ENCODE measurements at places on chromosomes 3 and 15.

DNA sequence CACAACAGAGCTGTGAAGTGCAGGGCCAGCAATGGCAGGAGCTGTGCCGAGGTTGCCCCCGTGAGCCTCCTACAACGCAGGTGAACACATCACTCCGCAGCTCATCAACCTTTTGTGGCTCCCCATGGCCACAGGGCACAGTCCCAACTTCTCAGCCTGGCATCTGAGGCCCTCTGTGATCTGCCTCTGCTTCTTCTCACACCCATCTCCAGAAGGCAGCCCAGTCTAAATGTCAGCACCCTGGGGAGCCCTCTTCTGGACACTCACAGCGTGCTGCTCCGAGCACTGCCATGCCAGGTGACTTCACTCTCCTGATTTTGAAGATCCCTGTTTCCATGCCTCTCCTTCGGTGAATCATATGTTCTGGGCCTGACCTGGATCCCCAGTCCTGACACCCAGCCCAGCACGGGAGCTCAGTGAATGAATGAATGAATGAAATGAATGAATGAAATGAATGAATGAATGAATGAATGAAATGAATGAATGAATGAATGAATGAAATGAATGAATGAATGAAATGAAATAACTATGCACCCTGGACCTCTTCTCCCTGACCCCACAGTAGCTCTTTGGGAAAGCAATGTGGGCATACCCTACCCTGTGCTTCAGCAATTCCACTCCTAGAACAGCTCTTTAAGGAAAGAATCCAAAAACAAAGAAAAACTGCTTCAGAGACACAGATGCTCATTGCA lies 17.9 kb upstream of the SKIC8 start:
- no peak for DNase-seq

GRCh38 chr15:67242708-67243111 lies 11.8 kb downstream of the AAGAB start:
- DNase-seq: no peak

DNA sequence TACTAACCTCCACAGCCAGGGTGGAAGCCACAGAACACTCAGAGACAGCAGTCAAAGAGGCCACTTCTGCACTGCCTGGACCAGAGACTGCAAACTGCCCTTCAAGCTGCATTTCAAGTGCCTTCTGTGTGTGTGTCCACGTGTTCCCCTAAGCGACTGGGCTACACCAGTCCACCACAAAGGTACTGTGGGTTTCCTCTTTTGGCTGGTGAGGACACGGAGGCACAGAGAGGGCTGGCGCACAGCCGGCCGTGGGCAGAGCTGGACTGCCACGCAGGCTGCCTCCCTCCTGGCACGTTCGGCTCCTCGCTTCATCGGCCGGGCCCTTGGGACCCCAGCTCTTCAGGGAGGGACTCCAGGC lies 60.9 kb downstream of the MGLL start:
- DNase-seq: no peak

DNA sequence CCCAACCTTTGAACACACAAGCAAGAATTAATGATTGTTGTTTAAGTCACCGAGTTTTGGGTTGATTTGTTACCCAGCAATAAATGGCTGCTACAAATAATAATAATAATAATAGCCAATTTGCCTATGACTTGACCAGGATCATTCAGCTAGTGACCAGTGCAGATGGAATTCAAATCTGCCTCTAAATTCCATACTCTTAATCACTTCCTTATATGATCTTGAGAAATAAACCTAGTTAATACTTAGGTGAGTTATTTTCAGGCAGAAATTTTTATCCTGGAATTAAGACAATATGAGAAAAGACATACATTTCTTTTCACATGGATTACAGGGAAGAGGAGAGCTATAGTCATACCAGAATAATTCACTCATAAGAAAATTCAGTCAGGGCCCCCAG lies 116.0 kb upstream of the GALNT15 start:
- no peak for DNase-seq

DNA sequence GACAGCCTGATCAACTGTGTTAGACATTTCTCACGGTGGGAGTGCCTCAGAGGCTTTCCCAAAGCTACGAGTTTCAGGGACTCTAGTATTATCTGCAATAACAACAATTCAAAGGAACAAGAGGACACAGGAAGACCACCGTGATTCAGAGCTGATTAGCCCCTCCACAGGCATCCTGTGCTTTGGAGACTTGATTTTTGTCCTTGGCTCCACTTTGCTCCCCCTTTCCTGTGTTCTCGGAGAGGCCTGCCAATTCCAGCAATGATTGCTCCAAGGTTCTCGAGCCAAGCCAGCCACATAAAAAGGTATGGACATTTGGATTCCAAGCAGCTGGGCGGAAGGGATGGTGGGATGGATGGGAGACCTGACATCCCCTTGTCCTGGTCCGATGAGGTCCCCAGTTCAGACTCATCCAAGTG lies 14.3 kb downstream of the EHD4 start:
- DNase-seq: no peak

GRCh38 chr15:79930516-79930915 lies 33.7 kb upstream of the MTHFS start:
- no peak for DNase-seq

DNA sequence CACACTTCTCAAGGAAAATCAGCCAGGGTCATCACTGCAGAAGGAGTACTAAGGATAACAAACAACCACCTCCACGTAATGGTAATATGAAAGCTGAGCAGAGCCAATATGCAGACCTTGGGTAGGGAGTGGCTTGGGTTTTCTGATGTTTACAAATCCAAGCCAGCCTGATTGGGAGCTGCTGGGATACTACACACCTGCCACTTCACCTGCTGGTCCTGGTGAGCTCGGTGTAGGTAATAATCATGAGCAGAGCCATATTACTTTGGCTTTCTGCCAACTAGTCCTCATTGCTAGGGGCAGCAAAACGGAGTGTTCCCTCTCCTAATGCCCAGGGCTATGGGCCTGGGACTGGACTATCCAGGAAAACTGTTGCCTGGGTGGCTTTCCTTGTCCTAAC lies 433.5 kb upstream of the PPP2R3A start:
- no peak for DNase-seq

DNA sequence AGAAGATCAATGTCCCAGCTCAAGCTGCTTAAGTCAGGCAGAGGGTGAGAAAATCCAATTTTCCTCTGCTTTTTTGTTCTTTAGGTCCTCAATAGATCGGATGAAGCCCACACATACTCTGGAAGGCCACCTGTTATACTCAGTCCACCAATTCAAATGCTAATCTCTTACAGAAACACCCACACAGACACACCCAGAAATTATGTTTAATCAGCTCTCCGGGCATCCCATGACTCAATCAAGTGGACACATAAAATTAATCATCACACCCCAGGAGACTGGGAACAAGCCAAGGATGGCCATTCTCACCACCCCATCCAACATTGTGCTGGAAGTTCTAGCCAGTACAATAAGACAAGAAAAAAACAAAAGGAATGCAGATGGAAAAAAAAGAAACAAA lies 67.8 kb upstream of the SLC24A5 start:
- no peak for DNase-seq

GRCh38 chr3:188486952-188487351 lies 333.0 kb downstream of the LPP start:
- no peak for DNase-seq

DNA sequence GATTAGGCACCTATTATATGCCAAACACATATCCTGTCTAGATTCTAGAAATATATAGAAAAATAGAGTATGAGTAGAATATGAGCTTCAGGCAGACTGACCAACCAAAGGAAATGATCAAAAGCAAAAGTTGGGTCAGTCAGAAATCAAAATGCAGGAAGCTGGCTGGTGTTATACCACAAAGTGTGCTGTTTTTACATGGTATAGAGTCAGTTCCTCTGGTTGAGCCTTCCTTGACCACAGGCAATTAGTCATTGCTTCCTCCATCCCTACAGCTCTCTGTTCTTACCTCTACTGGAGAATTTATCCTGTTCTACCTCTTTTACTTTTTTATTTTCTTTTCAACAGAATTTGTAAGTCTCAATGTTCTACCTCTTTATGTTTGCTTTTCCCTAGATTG lies 149.8 kb downstream of the TMCO5A start:
- DNase-seq: no peak

DNA sequence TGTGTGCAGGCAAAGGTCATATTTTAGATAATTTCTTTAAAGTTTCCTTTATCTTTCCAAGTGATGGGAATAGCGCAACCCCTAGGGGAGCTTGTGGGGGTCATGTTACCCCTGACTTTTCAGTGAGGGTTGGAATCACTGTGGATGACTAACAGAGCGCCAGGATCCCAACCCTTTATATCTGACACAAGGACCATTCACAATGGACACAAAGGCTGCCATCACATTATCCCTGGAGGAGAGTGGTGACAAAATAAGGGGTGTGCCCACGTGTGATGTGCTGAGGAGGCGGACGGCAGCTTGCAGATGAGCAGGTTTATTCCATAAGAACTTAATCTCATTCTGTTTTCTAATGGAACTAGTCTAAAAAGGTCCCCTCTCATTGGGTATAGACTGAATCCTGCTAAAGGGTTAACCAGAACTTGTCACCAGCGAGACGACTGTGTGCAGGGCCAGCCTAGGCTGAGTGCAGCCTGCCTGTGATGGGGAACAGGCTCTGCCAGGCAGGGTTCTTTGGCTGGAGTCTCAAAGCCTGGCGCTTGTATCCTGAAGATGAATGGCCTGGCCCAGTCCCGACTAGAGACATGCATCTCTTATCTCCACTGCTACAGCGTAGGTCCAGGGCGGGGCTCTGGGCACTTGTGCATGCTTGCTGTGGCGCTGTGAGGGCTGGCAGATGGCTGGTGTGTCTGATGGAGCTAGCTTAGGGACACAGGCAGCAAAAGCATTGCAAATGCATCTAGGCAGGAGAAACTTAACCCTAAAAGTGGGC lies 50.2 kb downstream of the CHDH start:
- no peak for DNase-seq

DNA sequence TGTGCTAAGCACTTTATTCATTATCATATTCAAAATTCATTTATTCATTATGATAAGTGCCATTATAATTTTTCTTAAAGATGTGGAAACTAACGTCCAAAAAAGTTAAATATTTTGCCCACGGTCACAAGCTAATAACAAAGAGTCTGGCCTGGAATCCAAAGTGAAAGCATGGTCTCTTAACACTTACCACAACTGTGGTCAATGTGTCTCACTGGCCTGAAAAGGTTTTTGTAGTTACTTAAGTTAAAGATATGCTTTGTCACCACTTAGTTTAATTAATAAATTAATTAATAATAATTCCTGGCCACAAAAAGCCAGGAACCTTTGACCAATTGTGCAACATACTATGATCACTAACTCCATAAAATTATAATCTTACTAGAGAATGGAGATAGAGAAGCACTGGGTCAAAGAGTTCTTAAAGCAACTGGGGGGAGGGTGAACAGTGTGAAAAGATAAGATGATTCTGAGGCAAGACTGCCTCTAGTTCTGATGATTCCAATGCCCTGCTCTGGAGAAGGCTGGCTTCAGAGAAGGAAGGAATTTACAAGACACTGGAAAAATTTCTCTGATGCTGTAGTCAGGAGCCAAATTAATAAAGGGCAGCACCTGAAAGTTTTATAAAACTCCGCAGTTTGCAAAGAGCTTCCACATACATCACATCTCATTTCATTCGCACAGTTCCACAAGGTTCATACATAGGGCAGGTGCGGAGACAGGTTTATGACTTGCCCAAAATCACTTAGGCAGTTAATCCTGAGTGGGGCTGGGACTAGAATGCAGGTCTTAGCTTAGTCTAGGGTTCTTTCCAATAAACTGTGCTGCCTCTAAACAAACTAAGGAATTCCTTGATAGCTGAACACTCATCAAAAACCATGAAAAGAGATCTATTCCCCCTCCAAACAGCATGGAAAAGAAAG lies 32.5 kb downstream of the NPTN start:
- no peak for DNase-seq

GRCh38 chr3:62159709-62160092 lies 213.6 kb downstream of the FEZF2 start:
- DNase-seq: no peak

GRCh38 chr3:127039719-127040118 lies 56.8 kb downstream of the PLXNA1 start:
- DNase-seq: no peak

Data from stimulated activated CD4-positive, alpha-beta T cell treated with anti-CD3 and anti-CD28 coated beads, Interleukin-12 subunit alpha, Interleukin-12 subunit beta, amount 100 ng/mL, for 48 hours (primary cell).